Stimulated activated CD4-positive, alpha-beta T cell treated with anti-CD3 and anti-CD28 coated beads, Interleukin-2, amount 100 ng/mL, for 24 hours (primary cell): ENCODE measurements at places on chromosomes 2 and 18.

DNA sequence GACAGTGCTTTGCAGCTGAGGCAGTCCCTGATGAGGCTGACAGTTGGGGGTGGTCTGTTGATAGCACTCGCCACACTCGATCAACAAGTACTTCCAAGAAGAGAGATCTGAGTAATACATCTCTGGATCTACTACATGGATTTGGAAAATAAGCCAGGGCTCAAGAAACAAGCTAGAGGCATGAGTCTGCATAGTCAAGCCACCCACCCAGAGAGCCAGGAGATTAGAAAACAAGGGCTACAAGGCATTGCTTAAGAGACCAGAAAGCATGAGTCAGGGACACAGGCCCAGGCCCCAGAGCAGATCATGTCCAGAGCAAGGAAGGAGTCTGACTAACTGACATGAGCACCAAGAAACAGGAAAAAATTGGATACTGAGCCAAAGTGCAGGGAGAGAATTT, 196.9 kb upstream of the CWC22 start:
- no peak for DNase-seq

DNA sequence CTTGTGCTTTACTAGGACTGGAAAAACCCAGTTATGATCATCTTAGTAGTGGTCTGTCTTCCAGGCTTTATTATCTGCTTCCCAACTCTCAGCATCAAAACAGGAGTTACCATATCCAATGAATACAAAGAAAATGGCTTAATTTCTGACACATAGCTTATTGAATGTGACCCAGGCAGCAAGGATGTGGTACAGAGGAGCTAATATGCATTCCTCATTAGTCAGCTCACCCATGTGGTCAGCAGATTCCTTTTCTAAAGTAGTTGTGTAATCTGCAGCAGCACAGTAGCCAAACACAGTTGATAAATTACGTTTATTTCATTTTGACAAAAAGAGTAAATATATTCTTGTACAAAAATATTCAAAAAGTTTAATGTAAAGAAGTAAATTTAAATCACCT, 43.6 kb downstream of the TSPYL6 start:
- no peak for DNase-seq

DNA sequence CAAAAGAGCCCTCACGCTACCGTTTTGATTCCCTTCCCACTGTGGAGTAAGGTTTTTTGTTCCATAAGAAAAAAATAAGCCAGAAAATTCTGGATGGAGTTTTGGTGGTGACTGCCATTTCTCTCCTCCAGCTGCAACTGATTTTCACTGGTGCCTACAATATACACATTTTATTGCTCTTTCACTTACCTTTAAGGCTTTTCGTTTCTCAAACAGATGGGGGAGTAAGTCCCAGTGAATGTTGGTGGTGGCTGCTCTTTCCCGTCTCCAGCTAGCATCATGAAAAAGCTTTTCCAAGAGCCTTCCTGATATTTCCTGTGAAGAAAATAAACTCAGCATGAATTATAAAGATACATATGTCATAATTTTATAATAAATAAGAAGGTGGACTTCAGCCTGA, 932.5 kb upstream of the PIK3C3 start:
- DNase-seq, result no peak

DNA sequence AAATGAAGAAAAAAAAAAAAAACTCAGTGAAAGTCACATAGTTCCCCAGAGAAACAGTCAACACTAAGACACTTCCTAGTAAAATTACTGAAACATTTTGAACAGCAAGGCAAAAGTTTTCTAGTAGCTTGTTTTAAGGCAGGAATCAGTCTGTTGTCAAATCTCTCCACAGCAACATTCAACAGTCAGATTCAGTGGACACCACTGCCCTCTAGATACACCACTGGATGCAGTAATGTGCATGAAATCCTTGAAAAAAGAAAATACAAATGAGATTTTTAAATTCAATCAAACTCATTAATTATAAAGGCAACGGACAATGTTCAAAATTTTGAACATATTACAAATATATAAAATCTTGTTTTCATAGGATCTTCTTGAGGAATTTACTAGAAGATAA, 46.4 kb downstream of the GRB14 start:
- DNase-seq, result no peak

DNA sequence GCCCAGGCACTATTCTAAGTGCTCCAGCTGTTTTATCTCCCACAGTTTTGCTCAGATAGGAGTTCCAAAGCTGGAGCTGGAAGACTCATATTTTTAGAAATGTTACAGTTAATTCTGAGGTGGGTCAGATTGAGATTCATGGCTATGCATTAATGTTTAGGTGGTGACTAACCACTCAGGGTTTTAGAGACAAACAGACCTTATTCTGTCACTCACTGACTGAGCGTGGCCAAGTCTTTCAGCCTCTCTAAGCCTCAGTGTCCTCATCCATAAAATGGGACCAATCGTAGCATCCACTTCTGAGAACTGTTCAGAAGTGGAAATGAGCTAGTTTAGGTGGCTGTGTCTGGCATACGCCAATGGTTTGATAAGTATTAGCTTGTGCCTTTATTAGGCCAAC, 4.3 kb upstream of the CASP8 start:
- DNase-seq, result no peak

GRCh38 chr2:181120625-181121024, 140.2 kb downstream of the UBE2E3 start:
- no peak for DNase-seq

GRCh38 chr2:194087089-194087958, 1569.7 kb upstream of the SLC39A10 start:
- DNase-seq, result no peak

GRCh38 chr2:70834881-70835280, 735 bp downstream of the CD207 start:
- DNase-seq, result no peak
